HS-27A (cell line): ENCODE measurements at places on chromosomes 2 and 18.

DNA sequence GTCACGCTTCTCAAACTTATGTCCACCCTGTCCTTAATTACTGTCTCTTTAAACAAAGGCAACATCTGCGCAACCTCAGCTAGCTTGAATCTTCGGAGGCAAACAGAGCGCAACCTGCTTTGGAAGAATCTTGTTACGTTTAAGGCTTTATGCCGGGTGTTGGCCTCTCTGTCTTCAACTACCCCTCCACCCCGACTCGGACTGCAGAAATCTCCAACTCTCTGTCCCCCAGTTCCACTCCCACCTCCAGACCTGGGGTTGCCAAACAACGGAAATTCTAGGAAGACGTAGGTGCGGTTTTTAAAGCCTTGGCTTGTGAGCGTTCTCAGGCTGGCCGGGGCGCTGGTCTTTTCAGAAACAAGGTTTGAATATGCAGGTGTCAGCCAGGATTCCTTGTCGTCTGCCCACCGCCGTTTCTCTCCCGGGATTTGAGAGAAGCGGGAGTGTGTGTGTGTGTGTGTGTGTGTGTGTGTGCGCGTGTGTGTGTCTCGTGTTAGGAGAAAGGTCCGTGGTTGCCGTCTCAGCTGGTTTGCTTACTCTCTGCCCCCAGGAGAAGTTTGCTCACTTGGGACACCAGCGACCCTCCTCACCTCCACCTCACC, 1.1 kb upstream of the ONECUT2 start:
- no peak for DNase-seq

GRCh38 chr2:144942516-144943256, 422.8 kb upstream of the ZEB2 start:
- DNase-seq, result peak; percentile 70

DNA sequence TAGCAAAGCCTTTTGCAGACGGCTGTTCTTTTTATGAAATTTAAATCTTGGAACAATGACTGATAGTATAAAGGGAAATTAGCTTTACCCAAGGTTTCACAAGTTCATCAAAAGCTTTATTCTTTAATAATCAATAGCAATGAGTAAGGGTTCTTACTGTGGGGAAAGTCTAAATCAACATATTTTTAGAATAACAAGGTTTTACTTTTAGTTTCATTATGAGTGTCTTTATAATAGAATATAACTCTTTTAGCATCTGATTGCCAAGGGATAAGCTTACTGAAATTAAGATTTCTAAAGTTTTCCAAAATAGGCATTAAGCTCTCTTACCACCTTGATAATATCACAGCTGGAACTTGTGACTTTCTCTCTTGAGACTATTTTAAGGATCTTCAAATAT, 1489.7 kb downstream of the LRP1B start:
- DNase-seq, result no peak

DNA sequence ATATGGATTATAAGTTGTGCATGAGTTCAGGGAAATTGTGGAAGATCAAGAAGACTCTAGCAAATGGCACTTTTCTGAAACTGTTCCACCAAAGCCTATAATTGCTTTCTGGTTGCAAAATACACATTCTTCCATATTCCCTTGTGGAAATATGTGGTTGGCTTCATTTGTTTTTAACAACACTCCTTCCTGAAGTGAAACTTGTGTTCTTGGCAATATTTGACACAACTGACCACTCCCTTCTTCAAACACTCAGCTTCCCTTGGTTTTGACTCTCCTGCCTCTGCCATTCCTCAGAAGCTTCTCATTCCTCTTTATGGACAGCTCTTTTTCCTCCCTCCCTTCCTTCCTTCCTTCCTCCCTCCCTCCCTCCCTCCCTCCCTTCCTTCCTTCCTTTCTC, 192.3 kb downstream of the PMAIP1 start:
- DNase-seq, result no peak
